ENCODE measurements at places on chromosomes 16 and 17.

DNA sequence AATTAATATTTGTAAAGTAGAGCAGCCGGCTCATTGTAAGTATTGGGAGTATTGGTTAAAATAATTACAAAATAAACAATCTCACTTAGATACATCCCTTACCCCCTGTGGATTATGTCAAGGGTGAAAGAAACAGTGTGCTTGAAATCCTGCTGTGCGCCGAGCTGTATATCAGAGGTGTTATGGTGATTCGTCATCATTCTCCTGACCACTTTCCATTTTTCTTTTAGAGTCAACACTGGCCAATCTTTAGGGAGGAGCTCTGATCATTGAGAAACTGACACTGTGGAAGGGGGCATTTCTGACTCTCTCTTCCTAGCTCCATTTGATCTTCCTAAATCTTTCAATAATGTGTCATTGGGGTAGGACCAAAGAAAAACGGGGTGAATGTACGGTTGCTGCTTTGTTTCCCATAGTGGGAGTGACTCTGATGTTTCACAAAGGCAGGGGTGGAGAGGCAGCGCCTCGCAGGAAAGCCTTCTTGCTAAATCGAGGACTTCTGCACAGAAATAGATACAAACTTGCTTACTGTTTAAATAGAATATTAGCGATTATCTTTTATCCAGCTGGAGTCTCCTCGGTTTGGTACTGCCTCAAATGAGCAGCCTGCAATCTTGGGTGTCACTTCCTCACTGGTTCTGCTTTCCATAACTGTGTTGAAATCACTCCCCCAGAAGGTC lies 123.4 kb downstream of the PRKCB start:
- H3K27ac ChIP-seq, result no peak overlapping the region
- no peak for DNase-seq
- no peaks in the 10 kb centered on the region for H3K4me1 ChIP-seq
- no peak overlapping the region for H3K4me3 ChIP-seq

DNA sequence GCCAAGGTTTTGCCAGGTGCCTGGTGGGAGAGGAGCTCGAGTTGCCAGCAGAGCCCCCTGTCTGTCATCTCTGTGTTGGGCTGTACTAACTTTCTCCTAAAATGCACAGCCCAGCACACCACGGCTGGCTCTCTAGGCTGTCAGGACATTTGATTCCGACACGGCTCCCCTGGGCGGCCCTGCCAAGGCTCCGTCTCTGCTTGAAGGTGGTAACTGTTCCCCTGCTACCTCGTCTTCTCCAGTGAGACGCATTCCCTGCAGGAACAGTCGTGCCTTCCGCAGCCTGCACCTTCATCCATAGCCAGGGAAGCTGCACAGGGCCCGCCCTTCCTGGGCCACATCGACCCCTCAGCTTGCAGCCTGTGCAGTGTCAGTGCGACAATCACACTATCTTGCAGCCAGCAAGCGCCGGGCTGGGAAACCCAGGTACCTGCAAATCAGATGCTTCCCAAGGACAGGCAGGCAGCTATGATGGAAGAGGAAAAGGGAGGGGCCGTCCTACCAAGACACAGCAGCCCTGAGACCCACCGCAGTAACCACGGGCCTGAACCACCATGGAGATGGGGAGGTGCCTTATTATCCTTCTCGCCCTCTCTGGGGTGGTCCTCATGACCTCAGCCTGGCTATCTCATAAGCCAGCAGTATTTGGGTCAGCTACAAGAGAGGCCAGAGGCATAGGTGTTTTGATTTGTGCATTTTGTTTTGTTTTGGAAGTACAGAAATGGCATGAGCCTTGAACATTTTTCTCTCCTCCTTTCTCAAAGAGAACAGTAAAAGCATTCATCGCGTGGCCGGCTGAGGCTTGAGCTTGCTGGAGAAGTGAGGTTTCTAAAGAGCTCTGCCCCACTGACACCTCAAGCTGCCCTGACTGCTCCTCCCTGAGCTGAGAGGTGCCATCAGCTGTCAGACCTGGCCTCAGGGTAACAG lies 361.7 kb upstream of the TNRC6C start:
- no peak overlapping the region for H3K4me3 ChIP-seq
- DNase-seq, result peak; percentile 13
- H3K4me1 ChIP-seq, result no peaks in the 10 kb centered on the region
- no peaks in the 10 kb centered on the region for H3K27me3 ChIP-seq

- H3K27ac ChIP-seq, result no peak overlapping the region
- no peaks in the 10 kb centered on the region for H3K4me1 ChIP-seq
- no peak overlapping the region for H3K4me3 ChIP-seq
- no peak for DNase-seq
Observed at GRCh38 chr16:88764913-88765349, 20.1 kb downstream of the PIEZO1 start.

DNA sequence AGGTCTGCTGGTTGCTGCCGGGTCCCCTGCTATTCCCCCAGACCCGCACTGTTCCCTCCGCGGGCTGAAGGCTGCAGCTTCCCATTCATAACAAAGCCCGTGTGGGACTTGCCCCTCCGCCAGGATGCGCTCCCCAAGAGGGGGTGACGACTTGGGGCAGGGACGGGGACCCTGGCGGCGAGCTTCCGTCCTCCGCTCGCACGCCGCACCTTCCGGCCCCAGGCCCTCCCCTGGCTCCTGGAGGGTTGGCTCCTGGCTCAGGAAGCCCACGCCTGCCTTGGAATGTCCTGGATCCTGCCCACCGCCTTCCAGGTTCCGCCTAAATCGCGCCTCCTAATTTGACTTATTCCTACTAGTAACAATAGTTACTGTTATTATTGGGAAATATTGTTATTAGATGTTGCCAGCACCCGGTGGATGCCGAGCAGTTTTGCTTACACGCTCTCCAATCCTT lies 1.1 kb upstream of the TFAP4 start:
- DNase-seq, result peak; percentile 80
- H3K4me1 ChIP-seq, result no peaks in the 10 kb centered on the region
- no peaks in the 10 kb centered on the region for H3K27me3 ChIP-seq
- no peaks in the 10 kb centered on the region for H3K36me3 ChIP-seq
- peak overlapping the region; percentile 60 for H3K27ac ChIP-seq

DNA sequence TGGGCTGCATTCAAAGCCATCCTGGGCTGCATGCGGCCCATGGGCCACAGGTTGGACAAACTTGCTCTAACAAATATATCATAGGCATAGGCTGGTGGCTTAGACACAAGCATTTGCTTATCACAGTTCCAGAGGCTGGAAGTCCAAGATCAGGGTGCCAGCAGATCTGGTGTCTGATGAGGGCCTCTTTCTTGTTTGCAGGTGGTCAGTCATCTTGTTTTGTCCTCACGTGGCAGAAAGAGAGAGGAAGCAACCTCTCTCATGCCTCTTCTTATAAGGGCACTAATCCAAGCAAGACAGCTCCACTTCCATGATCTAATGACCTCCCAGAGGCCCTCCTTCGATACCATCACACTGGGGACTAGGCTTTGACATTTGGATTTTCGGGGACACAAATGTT lies 238.7 kb upstream of the TNRC6C start:
- H3K27ac ChIP-seq, result no peak overlapping the region
- H3K27me3 ChIP-seq, result no peaks in the 10 kb centered on the region
- no peak overlapping the region for H3K4me3 ChIP-seq
- H3K4me1 ChIP-seq, result no peaks in the 10 kb centered on the region

GRCh38 chr16:31181102-31181830 lies 1.3 kb downstream of the FUS start:
- no peaks in the 10 kb centered on the region for H3K4me1 ChIP-seq
- DNase-seq, result peak; percentile 62
- H3K27ac ChIP-seq, result no peak overlapping the region

- H3K27me3 ChIP-seq, result no peaks in the 10 kb centered on the region
- H3K27ac ChIP-seq, result no peak overlapping the region
- DNase-seq, result peak; percentile 85
- no peaks in the 10 kb centered on the region for H3K4me1 ChIP-seq
- H3K4me3 ChIP-seq, result no peak overlapping the region
Observed at GRCh38 chr17:55845385-55845784, 94.5 kb downstream of the PCTP start.

DNA sequence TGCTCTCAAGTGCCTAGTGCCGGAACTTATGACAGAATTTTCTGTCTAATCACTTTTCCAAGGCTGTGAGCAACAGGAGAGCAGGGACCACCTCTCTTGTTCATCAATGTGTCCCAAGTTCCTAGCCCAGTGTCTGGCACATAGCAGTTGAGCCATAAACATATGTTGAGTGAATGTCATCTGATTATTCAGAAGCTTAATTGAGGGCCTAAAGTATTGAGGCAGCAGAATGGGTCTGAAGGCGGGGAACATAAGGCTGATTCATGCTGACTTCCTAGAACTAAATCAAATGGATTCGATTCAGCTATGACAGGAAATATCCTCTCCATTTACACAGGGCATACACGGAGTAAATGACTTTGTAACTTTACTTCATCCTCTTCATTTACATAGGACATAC lies 438.0 kb upstream of the ZFHX3 start:
- H3K27ac ChIP-seq, result no peak overlapping the region
- DNase-seq, result no peak
- H3K4me1 ChIP-seq, result no peaks in the 10 kb centered on the region
- H3K4me3 ChIP-seq, result no peak overlapping the region

GRCh38 chr16:81821436-81822128 lies 42.5 kb downstream of the PLCG2 start:
- no peaks in the 10 kb centered on the region for H3K36me3 ChIP-seq
- no peaks in the 10 kb centered on the region for H3K27me3 ChIP-seq
- no peak overlapping the region for H3K27ac ChIP-seq
- no peak overlapping the region for H3K4me3 ChIP-seq
- no peaks in the 10 kb centered on the region for H3K4me1 ChIP-seq
- DNase-seq, result no peak

DNA sequence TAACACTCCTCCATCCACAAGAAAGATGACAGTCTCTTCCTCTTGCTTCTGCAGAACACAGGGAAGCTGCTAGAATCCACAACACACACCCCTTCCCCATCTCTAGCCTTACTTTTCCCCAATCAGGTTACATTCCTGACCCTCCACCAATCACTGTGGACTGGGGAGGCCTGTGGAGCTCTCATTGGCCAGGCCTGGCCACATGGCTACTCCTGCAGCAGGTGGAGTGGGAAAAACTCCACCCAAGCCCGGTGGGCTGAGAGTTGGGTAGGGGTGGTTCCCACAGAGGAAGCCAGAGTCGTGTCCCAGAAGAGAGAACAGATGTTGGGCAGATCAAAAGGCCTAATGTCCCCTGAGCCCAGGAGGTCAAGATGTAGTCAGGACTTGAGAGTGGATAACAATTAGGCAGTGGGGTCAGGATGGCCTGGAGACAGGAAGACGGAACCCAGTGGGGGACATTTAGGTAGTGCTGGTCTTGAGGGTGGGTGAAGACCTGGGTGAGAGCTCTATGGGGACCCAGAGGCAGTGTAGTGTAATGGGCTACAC lies 22.1 kb downstream of the COQ7 start:
- H3K4me1 ChIP-seq, result no peaks in the 10 kb centered on the region
- no peaks in the 10 kb centered on the region for H3K36me3 ChIP-seq
- H3K27ac ChIP-seq, result no peak overlapping the region
- DNase-seq, result no peak
- no peaks in the 10 kb centered on the region for H3K27me3 ChIP-seq
- H3K4me3 ChIP-seq, result no peak overlapping the region

GRCh38 chr16:63612462-63613227 lies 1509.2 kb downstream of the CDH11 start:
- H3K27ac ChIP-seq, result no peak overlapping the region
- H3K4me3 ChIP-seq, result no peak overlapping the region
- no peaks in the 10 kb centered on the region for H3K27me3 ChIP-seq
- DNase-seq, result no peak
- no peaks in the 10 kb centered on the region for H3K4me1 ChIP-seq

- H3K4me3 ChIP-seq, result peak overlapping the region; percentile 59
- H3K36me3 ChIP-seq, result no peaks in the 10 kb centered on the region
- H3K27me3 ChIP-seq, result no peaks in the 10 kb centered on the region
- DNase-seq, result no peak
- H3K27ac ChIP-seq, result peak overlapping the region; percentile 3
Observed at GRCh38 chr17:67993998-67994361, 2.3 kb downstream of the C17orf58 start.

DNA sequence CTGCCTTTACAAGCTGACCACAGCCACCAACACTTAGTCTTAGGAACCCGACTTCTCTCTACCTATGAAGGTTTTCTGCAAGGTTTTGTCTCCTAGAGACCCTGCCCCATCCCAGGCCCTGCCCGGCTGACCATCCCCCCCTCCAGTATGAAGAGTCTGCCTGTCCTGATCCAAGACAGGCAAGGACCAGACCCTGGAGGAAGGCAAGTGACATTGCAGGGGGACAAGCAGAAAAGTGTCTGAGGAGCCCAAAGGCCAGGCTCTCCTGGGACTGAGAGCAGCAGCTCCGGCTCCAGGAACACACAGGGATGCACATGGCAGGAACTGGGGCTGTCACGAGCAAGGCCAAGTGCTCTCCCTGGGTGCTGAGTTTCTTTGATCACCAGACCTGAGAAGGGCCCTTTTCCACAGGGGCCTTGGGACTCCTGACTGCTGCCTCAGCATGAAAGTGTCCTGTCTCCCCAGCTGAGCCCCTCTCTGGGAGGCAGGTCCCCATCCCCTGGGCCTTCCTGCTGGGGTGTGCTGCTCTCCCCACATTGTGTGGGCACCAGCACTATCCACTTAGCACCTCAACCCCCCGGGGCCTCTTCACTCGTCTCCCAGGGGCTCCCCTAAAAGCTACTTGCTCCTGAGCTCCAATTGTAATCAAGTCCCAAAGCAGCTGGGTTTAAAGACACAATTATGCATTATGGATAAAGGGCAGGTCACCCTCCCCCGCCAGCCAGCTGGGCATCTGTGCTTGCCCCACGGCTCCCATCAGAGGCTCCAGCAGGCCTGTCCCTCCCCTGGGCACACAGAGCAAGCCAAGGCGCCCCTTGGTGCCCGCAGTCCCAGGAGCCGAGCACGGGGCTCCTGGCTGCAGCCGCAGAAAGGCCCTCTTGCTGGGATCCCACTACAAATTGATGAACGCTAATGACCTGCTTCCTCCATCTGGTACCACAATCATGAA lies 11.6 kb upstream of the CACNG4 start:
- no peaks in the 10 kb centered on the region for H3K4me1 ChIP-seq
- no peaks in the 10 kb centered on the region for H3K36me3 ChIP-seq
- no peaks in the 10 kb centered on the region for H3K27me3 ChIP-seq
- no peak overlapping the region for H3K4me3 ChIP-seq

GRCh38 chr17:67491681-67492024 lies 114.6 kb downstream of the PITPNC1 start:
- no peak overlapping the region for H3K27ac ChIP-seq
- no peaks in the 10 kb centered on the region for H3K27me3 ChIP-seq
- H3K36me3 ChIP-seq, result no peaks in the 10 kb centered on the region
- no peaks in the 10 kb centered on the region for H3K4me1 ChIP-seq
- no peak overlapping the region for H3K4me3 ChIP-seq
- DNase-seq, result no peak
